ENCODE measurements at places on chromosomes 6 and 20.

GRCh38 chr6:4018924-4019236 is 60.1 kb downstream of the FAM217A start:
- no peak for DNase-seq

- no peak for DNase-seq
These were observed 29.4 kb downstream of the MDGA1 start for GRCh38 chr6:37668251-37668650.

GRCh38 chr20:14721926-14722452 is 384.6 kb upstream of the FLRT3 start:
- no peak for DNase-seq

- DNase-seq: no peak
These were observed 26.9 kb downstream of the CLVS2 start for GRCh38 chr6:123022975-123023374.

GRCh38 chr6:162999575-163000285 is 272.0 kb downstream of the PACRG start:
- no peak for DNase-seq

- DNase-seq: no peak
These were observed 480 bp upstream of the NT5E start for GRCh38 chr6:85449388-85449817.

DNA sequence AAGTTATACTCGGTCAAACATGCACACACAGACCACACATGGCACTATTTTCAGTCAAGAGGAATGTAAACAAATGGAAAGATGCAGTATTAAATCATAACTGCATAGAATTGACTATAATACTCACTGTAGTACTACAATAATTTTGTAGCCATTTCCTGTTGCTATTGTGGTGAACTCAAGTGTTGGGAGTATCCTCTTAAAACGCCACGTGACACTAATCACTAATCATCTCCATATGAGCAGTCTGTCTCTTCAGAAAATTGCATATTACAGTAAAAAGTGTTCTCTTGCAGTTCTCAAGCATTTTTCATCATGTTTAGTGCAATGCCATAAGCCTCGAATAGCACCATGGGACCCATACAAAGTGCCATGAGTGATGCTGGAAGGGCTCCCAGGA is 258.7 kb upstream of the ID4 start:
- DNase-seq: no peak

DNA sequence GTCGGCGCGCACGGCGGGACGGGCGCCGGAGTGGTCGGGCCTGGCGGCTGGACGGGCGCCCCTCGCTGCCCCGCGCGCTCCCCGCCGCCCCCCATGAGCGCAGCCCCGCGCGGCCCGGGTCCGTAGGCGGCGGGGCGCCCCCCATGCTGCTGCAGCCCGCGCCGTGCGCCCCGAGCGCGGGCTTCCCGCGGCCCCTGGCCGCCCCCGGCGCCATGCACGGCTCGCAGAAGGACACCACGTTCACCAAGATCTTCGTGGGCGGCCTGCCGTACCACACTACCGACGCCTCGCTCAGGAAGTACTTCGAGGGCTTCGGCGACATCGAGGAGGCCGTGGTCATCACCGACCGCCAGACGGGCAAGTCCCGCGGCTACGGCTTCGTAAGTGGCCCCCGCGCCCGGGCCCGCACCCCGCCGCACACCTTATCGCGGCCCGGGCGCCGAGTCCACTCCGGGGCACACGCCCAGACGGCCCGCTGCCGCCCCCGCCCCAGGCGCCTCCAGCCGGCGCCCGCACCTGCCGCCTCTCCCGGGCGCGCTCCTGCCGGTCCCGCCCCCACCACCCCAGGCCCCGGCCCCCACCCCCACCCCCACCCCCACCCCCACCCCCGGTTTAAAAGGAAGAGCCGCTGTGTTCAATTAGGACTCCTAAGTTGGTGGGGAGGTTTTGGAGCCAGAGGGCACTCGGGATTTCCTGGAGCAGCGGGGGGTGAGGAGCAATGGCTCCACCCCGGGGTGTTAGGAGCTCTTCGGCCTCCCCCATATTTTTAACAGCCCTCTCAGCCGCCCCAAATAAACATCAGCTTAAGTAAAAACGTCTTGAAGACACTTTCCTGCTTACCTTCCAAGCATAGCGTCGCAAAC is 474 bp downstream of the RBM38 start:
- DNase-seq: no peak

DNA sequence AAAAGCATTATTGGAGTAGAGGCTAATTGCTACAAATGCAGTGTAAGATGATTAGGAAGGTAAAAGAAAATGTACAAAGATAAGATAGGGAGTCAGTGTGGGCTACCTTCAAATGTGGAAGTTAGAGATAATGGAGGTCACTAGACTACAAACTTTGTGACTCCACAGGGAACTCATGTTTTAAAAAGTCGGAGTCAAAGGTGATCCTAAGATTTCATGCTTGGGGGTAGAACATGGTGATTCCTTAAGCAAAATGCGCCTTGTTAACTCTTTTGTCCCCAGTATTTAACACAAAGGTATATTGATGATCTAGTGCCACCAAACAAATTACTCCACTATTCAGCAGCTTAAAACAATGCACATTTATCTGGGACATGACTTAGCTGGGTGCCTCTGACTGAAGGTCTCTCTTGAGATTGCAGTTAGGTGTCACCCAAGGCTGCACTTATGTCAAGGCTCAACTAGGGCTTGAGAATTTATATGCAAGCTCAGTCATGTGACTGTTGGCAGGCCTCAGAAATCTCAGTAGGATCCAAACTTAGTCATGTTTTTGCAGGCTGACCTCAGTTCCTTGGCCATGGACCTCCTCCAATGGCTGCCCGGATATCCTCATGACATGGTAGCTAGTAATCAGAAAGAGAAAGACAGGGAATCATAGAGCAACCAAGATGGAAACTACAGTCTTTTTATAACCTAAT is 11.4 kb upstream of the SNX9 start:
- no peak for DNase-seq

DNA sequence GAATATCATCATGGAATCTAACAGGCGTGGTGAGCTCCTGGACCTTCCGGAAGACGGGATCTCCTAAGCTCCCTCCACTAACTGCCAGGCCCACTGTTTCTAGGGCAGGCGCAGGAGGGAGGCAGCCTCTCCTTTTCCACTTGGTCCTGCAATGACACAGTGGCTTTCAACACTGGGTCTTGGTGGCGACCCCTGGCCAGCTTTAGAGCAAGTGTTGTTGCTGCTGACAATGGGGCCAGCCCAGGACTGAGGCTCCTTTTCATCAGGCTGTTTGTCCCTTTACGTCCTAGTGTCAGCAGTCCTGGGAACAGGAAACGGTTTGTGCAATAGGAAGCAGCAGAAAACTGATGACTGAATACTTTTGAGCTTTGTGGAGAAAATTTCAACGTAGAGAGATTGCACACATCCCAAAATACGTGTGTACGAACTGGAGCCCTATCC is 9.7 kb upstream of the QKI start:
- no peak for DNase-seq

DNA sequence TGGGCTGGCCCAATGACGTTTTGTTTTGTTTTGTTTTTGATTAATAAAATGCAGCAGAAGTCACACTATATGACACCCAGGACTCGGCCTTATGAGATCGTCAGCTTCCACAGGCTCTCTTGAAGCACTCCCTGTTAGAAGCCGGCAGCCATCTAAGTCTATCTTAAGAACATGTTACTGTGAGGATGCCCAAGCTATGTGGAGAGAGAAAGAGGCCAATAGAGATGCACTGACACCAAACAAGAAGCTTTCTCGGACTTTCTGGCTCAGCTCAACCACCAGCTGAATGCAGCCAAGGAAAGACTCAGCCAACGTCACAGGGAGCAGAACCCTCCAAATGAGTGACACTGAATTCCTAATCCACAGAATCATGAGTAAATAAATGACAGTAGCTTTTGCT is 14.0 kb downstream of the SGK1 start:
- no peak for DNase-seq

- DNase-seq: no peak
These were observed 13.7 kb downstream of the BPIFA1 start for GRCh38 chr20:33249456-33249855.

DNA sequence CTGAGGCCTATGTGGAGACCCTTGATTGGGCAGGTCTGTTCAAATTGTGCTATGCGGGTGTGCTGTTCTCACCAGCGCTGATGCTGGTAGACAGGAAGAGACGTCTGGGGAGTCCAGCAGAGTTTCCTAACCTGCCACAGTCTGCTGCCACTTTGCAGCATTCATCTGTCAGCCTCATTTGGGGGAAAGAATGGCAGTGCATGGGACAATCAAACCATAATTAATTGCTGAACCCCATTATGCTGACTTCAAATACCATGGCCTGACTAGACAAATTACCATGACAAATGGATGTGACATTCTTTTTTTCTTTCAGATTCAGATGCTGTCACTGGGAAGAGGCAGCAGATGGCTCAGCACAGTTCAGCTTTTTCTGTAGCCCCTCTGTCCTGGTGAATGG is 171.4 kb upstream of the SYNDIG1 start:
- DNase-seq: no peak

DNA sequence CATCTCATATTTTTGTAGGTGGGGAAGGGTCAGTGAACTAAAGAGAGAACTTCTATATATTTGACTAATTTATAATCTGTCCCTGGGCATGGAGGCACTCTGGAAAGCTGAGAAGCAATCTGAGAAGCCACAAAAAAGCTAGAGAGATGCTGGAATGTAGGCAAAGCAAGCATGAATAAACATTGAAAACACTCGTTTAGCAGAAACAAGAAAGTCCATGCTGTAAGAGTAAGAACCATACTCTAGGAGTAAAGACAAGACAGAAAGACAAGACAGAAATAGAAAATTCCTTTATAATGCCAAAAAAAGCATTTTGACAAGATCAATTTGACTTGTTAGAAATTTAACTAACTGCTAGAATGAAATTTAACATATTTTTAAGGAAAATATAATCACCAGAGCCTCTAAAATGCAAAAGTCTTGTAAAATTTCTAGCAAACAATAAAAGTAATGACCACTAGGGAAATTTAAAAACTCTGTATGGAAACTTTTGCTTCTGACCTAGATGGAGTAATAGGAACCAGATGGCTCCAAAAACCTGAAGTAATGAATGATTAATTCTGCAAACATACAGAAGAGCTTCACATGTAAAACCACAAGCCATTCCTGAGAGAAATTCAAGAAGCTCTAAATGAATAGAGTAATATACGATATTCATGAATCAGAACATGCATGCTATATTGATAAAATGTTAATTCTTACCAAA is 625.7 kb upstream of the PTCHD4 start:
- no peak for DNase-seq

DNA sequence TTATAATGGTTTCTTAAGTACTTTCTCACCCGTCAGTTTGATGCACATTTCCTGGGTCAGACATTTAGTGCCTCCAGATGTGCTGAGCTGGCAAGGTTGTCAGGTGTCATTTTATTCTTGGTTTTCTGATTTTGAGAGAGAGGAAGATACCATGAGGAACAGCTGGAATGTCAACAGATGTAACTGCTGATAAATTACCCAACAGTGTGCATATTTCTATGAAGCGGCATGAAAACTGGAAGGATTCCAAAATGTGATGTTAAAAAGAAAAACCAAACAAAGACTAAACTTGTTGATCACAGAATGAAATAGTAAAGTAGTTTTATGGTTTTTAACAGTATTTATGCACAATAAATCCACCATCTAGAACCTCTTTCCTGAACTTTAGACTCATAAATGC is 447.3 kb downstream of the HDGFL1 start:
- DNase-seq: no peak

- DNase-seq: no peak
These were observed 169.8 kb downstream of the SAMD5 start for GRCh38 chr6:147678253-147678652.

- no peak for DNase-seq
These were observed 13.3 kb upstream of the FAXC start for GRCh38 chr6:99362678-99363268.

DNA sequence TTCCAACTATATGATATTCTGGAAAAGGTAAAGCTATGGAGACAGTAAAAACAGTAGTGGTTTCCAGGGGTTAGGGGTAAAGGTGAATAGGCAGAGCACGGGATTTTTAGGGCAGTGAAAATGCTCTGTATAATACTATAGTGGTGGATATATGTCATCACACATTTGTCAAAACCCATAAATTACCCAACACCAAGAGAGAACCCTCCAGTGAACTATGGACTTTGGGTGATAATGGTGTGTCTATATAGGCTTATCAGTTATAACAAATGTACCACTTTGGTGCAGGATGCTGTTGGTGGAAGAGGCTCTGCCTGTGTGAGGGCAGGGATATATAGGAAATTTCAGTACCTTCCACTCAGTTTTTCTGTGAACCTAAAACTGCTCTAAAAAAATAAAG is 149.9 kb downstream of the GPX5 start:
- DNase-seq: no peak

- DNase-seq: no peak
These were observed 34.0 kb downstream of the NUDT3 start for GRCh38 chr6:34358389-34358905.

DNA sequence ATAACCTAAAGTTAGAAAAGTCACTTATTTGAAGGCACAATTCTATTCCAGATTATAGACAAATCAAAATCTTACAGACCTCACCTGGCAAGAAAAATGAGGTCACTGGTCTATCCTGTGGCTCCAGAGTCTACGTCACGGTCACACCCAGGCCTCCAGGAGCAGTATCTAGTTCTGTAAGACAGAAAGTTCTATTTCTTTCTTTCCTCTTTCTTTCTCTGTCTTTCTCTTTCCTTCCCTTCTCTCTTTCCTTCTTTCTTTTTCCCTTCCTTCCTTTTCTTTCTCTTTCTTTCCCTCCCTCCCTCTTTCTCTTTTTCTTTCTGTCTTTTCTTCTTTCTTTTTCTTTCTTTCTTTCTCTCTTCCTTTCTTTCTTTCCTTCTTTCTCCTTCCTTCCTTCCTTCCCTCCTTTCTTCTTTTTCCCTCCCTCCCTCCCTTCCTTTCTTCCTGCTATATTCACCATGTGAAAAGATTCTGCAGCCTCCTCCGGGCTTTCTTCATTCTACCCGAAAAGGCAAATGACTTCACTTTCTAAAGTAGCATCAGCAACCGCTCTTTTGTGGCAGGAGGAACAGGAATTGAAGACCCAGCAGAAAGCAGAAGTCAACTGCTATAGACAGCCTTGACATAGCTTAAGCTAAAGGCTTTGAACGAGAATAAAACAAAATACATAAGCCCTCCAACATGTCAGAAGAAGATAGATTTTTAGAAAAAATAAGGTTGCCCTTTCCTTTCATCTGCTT is 83.9 kb upstream of the SIRPG start:
- DNase-seq: no peak

GRCh38 chr6:149995971-149996370 is 29.4 kb downstream of the RAET1L start:
- DNase-seq: no peak
